Sciatic nerve (tissue), 2 donors: ENCODE measurements at places on chromosomes 6 and 20.

DNA sequence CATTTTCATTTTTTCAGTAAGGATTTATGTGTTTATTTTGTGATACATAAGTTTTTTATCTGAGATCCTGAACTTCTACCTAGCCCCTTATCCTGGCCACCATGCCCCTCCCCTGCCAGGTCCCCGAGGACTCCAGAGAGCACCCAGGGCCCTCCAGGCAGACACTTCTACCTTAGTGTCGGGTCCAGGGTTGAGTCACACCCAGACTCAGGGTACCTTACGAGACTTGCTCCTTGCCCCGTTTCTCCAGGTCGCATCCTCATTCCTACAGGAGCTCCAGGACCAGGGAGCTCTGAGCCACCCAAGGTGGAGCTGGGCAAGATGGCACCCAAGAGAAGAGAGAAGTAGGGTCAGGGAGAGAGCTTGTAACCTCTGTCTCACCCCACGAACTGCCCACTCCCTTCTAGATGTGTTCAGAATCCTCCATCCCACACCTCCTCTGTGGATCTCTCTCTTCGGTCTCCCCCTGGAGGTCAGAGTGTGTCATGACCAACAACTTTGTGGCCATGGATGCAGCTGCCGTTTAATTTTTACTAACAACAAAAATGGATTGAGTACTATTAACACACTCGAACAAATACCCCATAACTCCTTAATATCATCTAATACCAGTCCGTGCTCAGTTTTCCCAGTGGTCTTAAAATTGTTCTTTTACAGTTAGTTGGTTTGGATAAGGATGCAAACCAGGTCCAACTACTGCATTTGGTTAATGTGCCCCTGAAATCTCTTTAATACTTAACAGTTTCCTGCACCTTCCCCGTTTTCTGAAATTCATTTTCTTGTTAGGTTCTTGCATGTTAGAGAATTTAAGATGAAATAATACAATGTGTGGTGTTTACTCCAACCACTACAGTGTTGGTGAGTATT lies 130.6 kb upstream of the INSM1 start:
- DNase-seq, result no peak

GRCh38 chr20:44610313-44610962 lies 28.1 kb downstream of the PKIG start:
- DNase-seq, result no peak

GRCh38 chr20:33753763-33754162 lies 22.0 kb downstream of the ZNF341 start:
- no peak for DNase-seq

DNA sequence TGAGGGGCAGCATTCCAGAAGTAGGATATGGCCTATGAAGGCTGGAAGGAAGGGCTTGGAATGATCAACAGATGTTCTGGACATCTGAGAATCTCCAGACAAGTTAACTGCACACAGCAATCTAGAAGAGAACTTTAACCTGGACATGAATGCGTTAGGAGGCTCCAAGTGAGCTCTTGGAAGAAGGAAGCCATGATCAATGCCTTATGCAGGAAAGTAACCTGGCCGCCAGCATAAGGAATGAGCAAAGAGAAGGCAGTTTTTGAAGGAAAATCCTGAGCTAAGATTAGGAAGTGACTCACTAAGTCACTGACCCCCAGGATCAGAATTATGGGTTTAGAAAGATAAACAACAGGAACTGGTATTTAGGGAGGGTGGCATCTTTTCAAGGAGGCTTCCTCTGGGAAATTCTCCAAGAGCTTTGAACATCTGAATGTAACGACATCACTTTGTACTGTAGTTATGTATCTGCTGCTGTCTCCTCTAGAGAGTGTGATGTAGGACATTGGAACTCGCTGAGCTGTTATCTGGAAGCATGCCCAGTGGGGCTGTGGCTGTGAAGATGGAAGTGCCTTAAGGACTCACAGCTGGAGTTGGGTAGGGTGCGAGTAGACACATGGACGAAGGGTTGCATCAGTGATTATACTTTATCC lies 236.8 kb downstream of the PACRG start:
- no peak for DNase-seq

DNA sequence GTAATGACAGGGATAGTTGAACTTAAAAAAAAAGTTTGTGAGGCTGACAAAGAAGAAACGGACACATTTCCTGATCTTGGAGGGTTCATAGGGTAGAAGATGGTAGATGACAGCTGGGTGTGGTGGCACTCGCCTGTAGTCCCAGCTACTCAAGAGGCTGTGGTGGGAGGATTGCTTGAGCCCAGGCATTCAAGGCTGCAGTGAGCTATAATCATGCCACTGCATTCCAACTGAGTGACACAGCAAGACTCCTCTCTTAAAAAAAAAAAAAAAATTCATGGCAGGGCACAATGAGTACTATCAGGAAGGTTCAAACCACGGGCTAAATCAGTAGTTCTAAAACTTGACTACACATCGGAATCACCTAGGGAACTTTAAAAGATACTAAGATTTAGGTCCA lies 2.0 kb upstream of the MICA start:
- DNase-seq, result no peak

DNA sequence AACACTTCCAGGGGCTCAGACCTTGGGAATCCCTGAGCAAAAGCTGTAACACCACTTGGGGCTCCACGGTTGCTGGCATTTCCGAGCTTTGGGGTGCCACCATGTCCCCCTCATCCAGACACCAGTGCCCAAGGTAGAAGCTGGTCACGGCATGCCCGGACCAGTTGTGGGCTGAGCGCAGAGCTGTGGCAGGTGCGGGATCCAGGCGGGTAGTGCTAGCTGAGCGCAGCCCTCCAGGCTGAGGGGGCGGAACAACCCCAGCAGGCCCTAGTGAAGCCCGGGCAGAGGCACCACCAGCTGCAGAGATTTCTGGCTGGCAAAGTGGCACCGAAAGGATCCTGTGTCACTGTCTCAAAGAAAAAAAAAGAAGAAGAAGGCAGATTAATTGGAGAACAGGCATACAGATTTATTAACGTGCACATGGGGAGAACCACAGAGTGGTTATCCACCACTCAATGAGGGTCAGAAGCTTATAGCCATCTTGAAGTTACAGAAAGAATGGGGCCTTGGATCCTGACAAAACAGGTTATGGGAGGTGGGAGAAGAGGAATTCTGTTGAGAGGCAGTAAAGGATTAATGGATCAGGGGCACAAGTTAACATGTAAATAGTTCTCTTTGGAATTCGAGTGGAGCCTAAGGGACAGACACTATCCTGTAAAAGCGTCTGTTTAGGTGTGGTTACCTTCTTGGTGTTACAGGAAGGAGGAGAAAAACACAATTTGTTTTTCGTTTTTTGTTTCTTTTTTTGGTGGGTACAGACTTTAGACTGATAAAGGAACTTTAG lies 107.5 kb downstream of the CD24 start:
- DNase-seq, result no peak

- no peak for DNase-seq
Measured at GRCh38 chr20:22974354-22974753, 60.8 kb upstream of the SSTR4 start.

DNA sequence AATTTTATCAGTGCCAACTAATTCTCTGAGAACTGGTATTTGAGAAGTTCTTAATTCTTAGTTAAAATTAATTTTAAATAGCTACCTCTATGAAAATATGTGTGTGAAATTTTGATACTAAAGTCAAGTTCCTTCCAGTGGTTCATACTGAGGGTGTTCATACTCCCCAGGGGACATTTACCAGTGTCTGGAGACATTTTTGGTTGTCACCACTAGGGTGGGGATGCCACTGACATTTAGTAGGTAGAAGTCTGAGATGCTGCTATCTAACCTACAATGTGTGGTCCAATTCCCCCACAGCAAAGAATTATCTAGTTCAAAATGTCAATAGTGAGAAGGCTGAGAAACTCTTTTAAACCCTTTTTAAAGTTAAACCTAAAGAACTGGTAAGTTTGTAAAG lies 463.8 kb downstream of the ADGRB3 start:
- no peak for DNase-seq

DNA sequence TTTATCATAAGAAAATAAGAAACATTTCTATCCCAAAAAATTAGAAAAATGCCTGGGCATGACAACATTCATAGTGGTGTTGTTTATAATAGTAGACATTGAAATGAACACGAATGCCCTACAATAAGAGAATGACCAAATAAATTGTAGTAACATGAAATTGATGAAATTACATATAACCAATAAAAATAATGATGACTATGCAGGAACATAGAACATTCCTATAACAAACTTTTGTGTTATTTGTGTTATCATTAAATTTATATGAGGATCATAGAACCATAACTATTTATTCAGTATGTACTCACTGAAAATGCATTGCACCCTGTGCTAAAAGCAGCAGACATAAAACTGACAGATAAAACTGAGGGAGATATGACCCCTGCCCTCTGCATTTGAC lies 399.7 kb downstream of the CBLN4 start:
- no peak for DNase-seq

DNA sequence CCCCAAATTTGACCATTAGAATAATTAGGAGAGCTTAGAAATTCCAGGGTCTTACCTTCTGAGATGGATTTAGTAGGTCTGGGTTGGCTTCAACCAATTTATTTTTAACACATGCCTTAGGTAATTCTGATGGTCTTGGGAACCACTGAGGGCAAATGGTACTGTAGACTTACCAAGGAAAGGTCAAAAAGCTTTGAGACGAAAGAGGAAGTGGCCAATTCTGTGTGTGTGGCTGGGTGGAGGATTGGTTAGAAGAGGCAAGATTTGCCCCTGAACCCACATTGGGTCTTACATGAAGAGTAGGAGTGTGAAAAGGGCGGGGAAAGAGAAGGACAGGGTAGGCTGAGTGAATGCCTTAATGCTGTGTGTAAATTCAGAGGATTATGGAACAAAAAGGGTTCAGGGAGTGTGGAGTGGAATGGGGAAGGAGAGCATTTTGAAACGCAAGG lies 2.7 kb downstream of the ITCH start:
- peak; percentile 27 for DNase-seq

DNA sequence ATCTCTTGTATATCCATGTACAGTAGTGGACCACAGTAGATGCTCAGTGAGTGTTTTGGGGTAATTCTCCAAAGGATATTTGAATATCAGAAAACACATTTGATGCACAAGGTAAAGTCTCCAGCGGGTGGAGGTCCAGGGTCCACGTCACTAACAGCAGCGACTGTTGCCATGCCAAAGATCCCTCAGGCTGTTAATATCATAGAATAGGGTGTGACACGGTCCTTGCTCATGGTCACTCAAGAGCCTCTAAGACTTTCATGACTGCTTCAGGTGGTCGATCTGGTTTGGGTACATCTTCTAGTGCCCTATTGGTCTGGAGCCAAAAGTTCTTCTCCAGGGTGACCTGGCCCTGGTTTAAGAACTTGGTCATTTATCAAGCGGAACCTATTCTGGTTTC lies 90.8 kb downstream of the OLIG3 start:
- DNase-seq, result no peak

GRCh38 chr6:124659427-124659826 lies 302.8 kb upstream of the RNF217 start:
- DNase-seq, result no peak

GRCh38 chr6:98124171-98124570 lies 710.2 kb upstream of the POU3F2 start:
- no peak for DNase-seq

DNA sequence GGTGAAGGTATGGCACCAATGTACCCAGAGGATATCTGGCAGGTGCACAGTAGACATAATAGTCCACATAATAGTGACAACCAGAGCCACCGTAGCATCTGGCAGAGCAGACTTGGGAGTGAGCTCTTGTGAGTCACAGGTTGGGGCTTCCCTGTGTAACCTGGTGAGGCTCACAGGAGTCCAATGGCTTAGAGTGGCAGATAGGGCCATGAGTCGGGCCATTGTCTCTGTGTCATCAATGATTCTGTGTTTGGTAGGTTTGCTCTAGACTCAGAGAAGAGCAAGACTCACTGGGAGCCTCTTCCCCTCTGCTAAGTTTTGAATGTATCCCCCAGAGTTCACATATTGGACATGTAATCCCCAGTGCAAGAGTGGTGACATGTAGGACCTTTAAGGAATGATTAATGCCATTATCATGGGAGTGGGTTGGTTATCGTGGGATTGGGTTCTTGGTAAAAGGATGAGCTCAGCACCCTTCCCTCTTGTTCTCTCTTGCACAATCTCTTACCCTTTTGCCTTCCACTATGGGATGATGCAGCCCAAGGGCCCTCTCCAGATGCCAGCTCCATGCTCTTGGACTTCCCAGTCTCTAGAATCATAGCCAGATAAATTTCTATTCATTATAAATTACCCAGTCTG lies 22.6 kb upstream of the SIRPA start:
- no peak for DNase-seq

DNA sequence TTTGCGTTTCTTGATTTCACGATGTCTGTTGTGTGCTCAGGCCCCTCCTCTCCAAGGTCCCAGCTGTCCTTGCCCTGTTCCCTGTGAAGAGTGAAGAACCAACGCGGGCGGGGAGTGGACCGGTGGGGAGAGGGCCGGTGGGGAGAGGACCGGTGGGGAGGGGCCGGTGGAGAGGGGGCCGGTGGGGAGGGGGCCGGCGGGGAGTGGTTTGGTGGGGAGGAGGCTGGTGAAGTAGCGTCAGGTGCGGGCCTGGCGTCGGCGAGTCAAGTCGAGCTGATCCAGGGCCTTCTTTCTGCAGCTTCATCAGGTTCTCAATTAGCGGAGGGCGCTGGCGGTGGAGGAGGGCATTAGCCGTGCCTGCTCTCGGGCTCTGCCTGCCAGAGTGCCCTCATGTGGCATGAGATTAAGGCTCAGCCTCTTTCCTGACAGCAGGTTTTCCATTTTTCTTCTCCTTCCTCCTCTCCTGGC lies 21.2 kb upstream of the BHLHE23 start:
- DNase-seq, result no peak

- DNase-seq, result peak; percentile 86
Measured at GRCh38 chr20:38222231-38222922, 38.2 kb downstream of the KIAA1755 start.

- DNase-seq, result no peak
Measured at GRCh38 chr6:42417641-42418112, 34.0 kb downstream of the TRERF1 start.

GRCh38 chr6:111806561-111807497 lies 66.4 kb downstream of the FYN start:
- DNase-seq, result no peak

GRCh38 chr20:32017711-32018251 lies 7.5 kb downstream of the CCM2L start:
- no peak for DNase-seq

DNA sequence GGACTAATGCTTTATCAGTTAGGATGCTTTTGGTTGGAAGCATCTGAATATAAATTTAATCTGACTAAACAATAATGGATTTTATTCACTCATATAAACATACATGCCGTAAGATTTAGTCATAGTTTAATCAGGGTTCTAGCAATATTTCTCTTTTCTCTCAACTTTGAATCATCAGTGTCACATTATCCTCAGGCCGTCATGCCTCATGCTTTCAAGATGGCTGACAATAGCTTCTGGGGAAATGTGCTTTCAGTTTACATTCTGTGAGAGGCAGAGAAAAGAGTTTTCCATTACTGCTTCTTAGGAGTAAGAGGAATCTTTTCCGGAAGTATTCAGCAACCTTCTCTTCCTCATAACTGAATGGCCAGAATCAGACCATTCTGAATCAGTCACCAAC lies 162.2 kb downstream of the GJA1 start:
- no peak for DNase-seq

GRCh38 chr6:106477146-106477545 lies 116.6 kb downstream of the CRYBG1 start:
- no peak for DNase-seq
